GM04503 (cell line): ENCODE measurements at places on chromosomes 5 and 9.

DNA sequence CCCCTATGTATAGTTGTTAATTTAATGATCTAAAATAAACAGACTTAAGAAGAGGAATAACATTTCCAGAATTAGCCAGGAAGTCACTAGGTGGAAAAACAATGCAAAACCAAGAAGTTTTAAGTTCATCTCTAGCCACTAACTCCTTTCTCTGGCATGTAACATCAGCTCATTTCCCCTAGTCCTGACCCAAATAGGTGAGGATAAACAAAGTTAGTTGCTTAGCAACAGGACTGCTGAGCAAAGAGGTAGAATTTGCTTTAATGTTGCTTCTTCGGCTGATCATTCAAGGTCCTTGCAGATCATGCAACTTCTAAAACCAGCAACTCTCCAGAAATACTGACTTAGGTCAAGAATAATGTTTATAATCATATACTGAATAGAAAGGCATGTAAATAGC is 675.8 kb downstream of the CETN3 start:
- DNase-seq = no peak

GRCh38 chr5:10509575-10509974 is 54.3 kb upstream of the ANKRD33B start:
- no peak for DNase-seq

GRCh38 chr5:45521067-45521466 is 175.1 kb downstream of the HCN1 start:
- no peak for DNase-seq

DNA sequence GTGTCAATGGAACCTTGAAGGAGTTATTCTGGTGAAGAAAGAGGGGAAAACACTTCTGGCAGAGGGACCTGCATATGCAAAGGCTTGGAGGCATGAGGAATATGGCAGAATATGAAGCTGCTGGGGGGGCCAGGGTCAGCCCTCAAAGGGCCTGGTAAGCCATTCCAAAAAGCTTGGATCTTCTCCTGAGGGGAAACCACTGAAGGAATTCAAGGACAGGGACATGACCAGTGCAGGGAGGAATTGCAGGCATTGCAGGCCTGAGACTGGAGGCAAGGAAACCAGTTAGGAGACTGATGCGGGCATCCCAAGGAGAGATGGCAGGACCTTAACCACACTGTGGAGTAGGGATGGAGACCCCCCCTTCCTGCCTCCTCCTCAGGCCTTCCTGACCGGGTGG is 21.4 kb downstream of the ENHO start:
- DNase-seq = no peak

- DNase-seq = no peak
Measured at GRCh38 chr5:169811023-169811422, 169.3 kb downstream of the INSYN2B start.

DNA sequence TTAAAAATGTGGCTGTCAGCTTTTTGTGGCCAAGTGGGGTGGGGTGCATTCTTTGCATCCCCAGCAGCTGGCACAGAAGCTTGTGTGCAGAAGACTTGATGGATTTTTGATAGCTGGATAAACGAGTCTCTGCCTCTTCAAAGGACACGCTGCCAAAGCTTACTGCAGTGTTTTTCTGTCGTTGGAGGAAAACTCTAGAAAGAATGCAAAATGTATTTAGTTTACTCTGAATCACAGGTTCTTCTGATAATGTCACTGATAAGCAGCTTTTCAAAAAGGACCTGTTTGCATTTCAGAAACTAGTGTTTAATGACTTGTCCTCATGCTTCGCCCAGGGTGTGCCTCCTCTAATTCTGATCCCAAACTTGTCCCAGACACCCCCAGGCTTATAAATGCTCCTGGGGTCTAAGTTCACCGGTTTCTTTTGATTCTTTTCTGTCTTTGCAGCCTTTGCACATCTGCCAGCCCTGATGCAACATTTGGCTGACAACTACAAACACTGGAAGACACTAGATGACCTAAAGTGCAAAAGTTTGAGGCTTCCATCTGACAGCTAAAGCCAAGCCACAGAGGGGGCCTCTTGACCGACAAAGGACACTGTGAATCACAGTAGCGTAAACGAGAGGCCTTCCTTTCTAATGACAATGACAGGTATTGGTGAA is 66.0 kb downstream of the WDR41 start:
- DNase-seq = no peak

GRCh38 chr9:99162759-99163364 is 57.9 kb downstream of the TGFBR1 start:
- DNase-seq = no peak

- DNase-seq = peak; percentile 31
Measured at GRCh38 chr5:111892949-111893348, 136.0 kb upstream of the NREP start.

DNA sequence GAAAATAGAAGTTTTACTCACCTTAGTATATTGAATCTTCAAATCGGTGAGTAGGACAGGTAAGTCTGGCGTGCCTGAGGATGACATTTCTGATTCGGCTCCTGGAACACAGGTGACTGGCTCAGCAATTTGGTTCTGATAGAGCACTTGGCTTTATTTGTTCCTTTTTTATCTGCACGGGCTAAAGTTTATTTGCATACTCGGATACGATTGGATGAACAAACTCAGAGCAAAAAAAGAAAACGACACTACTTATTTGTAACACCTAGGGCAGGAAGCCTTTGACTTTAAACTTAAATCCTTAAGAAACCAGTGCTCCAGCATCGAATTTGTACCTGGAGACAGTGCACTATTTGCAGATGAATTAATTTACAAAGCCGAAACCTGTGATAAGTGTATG is at the start of gene ALDH1A1:
Gene ALDH1A1, minus strand, starts transcription at position 140 of the 400 bp plus-strand sequence. Its CDS starts 53 bp downstream, at position 87.
- DNase-seq = no peak
